ENCODE measurements at places on chromosomes 11 and 22.

- no peak for DNase-seq
These were observed 40.7 kb upstream of the POU2AF1 start for GRCh38 chr11:111419641-111420327.

- DNase-seq, result no peak
These were observed 408.4 kb downstream of the SOX6 start for GRCh38 chr11:15947681-15948648.

DNA sequence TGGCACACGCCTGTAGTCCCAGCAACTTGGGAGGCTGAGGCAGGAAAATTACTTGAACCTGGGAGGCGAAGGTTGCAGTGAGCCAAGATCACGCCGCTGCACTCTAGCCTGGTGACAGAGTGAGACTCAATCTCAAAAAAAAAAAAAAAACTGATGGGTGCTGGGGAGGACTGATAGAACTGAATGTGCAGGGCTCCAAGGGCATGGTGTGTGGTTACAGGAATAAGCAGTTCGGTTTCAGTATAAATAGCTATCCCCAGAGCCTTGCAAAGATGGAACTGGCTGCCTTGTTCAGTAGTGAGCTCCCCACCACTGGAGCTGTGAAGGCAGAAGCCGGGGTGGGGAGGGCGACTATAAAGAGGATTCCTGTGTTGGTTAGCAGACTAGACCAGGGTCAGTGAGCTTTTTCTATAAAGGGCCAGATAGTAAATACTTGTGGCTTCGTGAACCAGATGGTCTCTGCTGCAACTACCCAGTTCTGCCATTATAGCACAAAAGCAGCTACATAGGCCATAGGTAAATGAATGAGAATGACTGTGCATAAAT, 5.9 kb downstream of the TOM1 start:
- DNase-seq, result no peak

GRCh38 chr11:82465481-82465880, 268.2 kb downstream of the FAM181B start:
- DNase-seq, result no peak

DNA sequence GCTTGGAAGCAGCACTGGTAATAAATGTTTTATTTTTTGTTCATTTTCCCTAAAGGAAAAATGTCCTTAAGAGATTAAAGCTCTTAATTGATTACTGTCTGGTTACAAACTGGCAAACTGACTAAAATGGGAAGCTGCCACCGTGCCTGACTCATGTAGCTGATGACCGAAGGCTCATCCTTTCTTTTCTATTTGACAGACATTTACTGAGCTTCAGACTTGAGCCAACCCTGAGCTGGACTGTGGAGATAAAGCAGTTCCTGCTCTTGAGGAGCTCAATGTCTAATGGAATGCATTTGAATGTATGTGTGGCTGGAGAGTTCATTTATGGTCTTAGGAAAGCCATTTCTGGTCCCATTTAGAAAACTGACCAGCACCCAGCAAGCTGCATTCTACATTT, 91.3 kb downstream of the RNF169 start:
- no peak for DNase-seq

- no peak for DNase-seq
These were observed 1379.0 kb downstream of the LRRC4C start for GRCh38 chr11:40080434-40080833.

- DNase-seq, result peak; percentile 62
These were observed at the start of gene KMT5B for GRCh38 chr11:68213135-68213515. Gene KMT5B (minus strand): TSS chr11:68213296. CDS start chr11:68190076, 23,220 bp downstream.

- DNase-seq, result no peak
These were observed 7.5 kb downstream of the DIXDC1 start for GRCh38 chr11:111944651-111945051.

DNA sequence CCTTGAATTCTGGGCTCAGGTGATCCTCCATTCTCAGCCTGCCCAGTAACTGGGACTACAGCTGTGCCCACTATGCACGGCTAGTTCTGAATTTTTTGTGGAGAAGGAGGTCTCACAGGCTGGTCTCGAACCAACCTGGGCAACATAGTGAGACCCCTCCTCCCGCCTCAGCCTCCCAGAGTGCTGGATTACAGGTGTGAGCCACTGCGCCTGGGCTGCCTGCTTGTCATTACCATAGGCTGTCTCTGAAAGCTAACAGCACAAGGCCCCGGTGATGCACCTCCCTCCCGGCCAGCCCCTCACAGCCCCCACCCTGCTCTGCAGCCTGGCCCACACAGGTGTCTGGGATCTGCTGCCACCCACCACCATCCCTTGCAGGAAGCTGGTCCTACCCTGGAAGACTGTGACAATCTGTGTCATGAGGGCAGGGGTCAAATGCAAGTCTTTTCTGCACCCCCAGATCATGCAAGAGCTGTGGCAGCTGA, 82.4 kb downstream of the DGCR2 start:
- no peak for DNase-seq

- DNase-seq, result no peak
These were observed 44.5 kb downstream of the PARVB start for GRCh38 chr22:44068422-44069191.

DNA sequence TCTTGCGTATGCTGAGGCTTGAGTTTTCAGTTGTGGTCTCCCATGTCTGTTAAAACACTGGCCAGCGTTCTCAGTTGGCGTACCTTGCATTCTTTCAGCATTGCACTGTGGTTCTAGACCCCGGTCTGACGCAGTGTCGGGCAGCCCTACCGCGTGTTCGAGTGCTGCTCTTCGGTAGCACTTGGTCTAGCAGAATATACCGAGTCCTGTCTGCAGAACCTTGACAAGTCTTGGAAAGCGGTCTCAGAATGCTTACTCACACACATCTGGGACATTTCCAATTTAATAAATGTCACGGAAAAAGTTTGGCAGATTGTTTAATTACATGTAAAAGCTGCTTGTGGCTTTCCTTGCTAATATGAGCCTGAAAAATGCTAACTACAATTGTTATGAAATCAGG, 32.6 kb downstream of the PPFIA1 start:
- DNase-seq, result no peak

GRCh38 chr11:8360086-8360828, 96.6 kb upstream of the LMO1 start:
- DNase-seq, result no peak

DNA sequence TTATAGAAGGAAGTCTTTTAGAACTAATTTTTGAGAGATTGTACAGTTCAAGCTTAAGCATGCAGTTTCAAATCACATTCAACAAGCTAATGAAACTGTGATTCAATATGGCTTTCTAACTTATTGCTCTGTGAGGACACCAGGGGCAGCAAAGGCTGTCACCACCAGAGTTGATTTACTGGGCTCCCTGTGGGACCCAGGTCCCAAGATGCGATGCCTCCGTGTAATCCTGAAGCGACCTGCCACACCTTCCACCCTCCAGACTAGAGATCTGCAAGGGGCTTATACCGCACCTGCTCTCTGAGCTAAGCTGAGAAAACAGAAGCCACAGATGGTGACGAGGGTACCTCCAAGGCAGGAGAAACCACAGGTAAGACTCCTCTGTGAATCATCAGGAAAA, 918 bp upstream of the OR51Q1 start:
- no peak for DNase-seq

- peak; percentile 59 for DNase-seq
These were observed 52.8 kb downstream of the MYH9 start for GRCh38 chr22:36334821-36335603.

DNA sequence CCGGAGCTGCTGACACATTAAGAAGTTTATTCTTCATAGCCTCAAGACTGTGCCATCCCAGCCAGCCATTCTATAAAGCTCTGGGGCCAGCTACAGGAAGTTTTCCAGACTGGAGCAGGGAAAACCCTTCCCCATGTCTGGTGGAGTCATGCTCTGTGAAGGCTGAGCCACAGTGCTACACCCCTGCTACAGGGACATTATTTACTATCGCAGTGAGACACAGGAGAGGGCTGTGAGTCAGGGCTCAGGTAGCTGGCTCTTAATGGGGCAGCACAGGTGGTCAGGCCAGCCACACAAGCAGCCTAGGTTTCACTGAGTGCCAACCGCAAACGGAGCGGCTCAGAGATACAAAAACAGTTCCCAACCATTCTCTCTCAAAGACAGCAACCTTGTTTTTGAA, 12.1 kb downstream of the HPS4 start:
- no peak for DNase-seq

DNA sequence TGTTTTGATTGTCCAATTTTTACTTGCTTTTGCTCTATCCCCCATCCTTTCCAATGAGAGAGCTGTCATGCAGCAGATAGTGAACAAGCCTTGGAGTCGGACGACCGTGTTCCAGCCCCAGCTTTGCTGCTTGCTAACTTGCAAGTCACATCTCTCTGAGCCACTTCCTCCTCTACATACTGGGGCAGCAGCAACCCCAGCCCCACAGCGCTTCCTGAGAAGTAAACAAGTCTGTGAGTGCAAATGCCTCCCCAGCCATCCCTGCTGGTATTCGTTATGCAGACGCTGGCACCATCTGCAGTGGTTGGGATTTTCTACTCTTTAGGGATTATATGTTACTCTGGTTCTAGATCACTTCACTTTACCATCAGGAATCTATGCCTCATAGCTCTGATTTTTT, 35.0 kb downstream of the TPBGL start:
- DNase-seq, result peak; percentile 78

- no peak for DNase-seq
These were observed 29.8 kb downstream of the JAM3 start for GRCh38 chr11:134098566-134099184.

DNA sequence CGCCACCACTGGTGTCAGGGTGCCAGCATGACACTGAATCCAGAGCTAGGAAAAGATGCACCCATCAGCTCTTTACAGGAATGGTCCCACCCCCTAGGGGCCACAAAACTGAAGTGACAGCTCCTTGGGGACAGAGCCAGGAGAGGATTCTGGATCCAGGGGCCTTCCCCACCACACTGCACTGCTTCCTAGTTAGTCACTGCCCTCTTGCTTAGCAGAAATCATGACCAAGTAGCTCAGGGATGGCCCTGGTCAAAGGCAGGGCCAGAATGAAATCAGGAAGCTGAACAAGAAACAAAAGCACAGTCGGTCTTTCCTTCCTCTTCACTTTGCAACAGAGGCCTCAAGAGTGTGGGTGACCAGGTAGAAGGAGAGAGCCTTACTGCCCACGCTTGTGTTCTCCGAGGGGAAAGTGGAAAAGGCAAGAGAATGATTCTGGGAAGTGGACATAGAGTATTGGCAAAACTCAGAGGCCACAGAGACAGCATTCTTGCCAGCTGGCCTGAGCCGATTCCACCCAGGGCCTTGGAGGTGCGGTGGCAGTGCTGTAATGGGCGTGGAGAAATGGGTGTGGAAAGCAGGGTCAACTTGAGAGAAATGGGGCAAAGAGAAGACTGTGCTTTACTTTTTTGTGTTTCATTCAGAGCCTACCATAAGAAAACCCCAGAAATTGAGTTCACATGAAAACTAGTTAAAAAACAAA, 39.8 kb downstream of the KCNJ1 start:
- DNase-seq, result no peak

DNA sequence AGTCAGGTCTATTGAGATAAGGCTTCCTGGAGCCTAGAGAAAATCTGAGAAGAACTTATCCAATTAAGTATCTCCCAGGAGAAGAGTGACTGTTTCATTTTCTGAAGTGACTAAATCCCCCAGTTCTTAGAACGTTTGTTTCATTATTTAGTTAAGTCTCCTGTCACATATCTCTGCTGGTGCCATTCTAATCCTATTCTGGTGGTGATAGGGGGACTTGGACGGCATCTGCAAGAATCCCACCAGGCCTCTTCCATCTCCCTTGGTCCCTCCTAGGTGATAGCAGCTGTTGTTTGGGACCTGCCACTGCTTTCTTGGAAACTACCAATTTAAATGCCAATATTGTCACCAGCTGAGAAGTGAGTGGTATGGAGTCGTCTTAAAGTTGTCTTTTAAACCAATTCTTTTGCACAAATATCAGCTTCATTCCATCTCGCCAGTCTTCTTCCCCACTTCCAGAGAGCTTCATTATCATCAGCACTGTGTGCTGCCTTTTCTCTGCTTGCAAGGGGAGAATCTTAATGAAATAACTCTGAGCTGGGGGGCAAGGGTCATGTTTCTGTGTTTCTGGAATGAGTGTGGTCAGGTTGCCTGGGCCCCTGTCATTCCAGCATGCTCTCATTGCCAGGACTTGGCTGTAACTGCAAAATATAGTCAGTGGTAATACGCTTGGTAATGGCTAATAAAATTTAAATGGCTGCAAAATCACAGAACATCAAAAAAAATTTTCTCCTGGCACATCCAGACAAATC, 104.8 kb downstream of the LDLRAD3 start:
- no peak for DNase-seq

DNA sequence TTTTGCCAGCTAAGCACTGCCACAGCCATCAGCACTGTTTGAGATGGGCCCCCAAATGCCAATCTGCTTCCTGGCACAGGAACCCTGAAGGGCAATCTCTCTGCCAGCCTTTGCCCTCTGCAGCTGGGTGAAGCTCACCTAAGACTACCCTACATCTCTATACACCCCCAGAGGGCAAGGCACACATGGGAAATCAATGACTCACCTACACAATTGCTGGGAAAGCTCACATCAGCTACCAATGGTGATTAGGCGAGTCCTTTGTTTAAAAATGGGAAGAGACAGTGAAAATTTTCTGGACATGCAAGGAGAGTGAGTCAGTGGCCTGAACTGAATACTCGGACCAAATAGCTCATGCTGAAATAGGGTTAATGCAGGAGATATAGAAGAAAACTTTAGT, 12.6 kb upstream of the PRDM11 start:
- DNase-seq, result no peak

- no peak for DNase-seq
These were observed 394 bp downstream of the CHRM4 start for GRCh38 chr11:46391186-46391577.

- no peak for DNase-seq
These were observed 33.7 kb upstream of the CREB3L1 start for GRCh38 chr11:46243796-46244109.

- no peak for DNase-seq
These were observed 1270.2 kb downstream of the BRD1 start for GRCh38 chr22:48557473-48557872.

- no peak for DNase-seq
These were observed 5.2 kb upstream of the ZP1 start for GRCh38 chr11:60862171-60862570.

GRCh38 chr11:129960216-129961214, 42.1 kb downstream of the PRDM10 start:
- DNase-seq, result no peak

GRCh38 chr22:30000566-30000965, 79.7 kb upstream of the HORMAD2 start:
- no peak for DNase-seq

DNA sequence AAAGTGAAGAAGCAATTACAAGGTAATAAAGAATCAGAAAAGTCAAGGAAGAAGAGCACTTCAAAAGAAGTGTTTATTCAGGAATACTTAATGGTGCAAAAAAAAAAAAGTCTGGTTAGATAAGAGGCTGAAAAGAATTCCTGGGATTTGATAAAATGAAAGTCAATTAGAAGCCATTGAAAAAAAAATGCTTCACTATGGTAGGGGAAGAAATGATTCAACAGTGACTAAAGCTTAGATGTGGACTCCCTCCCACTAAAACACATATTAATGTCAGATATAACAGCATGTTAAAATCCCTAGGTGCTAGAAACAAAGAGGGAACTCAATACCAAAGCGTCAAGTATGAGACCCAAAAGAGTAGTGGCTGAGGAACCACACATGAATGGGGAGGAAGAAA, 335.3 kb upstream of the PITPNB start:
- no peak for DNase-seq

- no peak for DNase-seq
These were observed 66.2 kb downstream of the IGLL5 start for GRCh38 chr22:22953791-22954190.

GRCh38 chr11:110339456-110340250, 43.2 kb upstream of the RDX start:
- no peak for DNase-seq

- no peak for DNase-seq
These were observed 22.0 kb upstream of the CAT start for GRCh38 chr11:34416766-34417165.

- no peak for DNase-seq
These were observed 57.5 kb downstream of the ANO1 start for GRCh38 chr11:70135625-70136059.
